Upper lobe of left lung (tissue), 6 donors: ENCODE measurements at places on chromosomes 1 and 21. TPM values are rescaled to one million over a fixed set of nuclear protein-coding genes. Genes with fewer than 3 reads are reported as not detected.
A peak's percentile ranks its signal among the peaks of the same experiment; 100 is the strongest.

DNA sequence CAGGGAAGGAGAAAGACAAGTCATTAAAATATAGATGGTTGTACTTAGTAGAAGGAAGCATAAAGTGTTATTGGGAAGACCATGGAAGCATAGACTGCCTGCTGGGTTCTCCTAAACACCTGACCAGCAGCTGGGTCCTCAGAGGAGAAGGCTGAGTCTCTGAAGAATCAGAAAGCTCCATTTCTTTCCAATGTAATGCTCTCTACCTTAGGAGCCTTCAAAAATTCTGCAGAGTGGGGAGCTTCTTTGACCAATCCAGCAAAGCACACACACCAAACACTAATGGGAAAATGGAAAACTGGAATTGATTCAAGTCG, 21.1 kb upstream of the BCL10 start:
- peak overlapping the region; percentile 7 for H3K4me3 ChIP-seq
- DNase-seq: no peak
- H3K27ac ChIP-seq: peak overlapping the region; percentile 81
- peaks cover 16% of the 10 kb centered on the region for H3K4me1 ChIP-seq

- H3K27ac ChIP-seq: no peak overlapping the region
- no peak for DNase-seq
- no peaks in the 10 kb centered on the region for H3K27me3 ChIP-seq
Observed at GRCh38 chr1:201828217-201828819, 639 bp upstream of the IPO9 start.

DNA sequence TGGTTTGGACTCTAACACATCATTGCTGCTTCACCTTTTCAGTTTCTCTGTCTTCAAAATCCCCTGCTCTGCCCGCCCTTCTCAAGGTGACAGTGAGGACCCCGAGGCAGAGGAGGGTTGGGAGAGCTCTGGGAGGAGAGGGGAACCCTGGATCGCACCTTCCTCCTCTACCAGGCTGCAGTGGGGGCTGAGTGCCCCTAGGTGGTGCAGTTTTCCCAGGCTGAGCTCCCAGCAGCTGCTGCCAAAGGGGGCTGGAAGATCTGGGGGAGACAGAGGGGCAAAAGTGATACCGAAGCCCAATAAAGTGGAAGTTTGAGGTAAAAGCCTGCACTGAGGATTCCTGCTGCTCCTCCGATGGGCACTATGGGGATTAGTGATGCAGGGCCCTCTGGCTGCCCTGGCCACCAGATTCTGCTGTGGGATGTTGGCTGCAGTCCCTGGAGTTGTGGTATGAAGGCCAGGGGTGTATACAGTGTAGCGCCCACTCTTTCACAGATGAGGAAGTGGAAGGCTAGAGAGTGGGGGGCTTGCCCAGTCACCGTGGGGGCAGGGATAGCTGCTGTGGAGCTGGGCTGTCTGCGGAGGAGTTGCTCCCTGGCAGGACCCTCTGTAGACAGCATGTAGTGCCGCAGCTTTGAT, 40.7 kb upstream of the SCMH1 start:
- peaks cover 3% of the 10 kb centered on the region for H3K4me1 ChIP-seq
- no peak overlapping the region for H3K4me3 ChIP-seq
- no peak for DNase-seq
- H3K27me3 ChIP-seq: no peaks in the 10 kb centered on the region
- H3K36me3 ChIP-seq: no peaks in the 10 kb centered on the region

- H3K36me3 ChIP-seq: no peaks in the 10 kb centered on the region
- H3K4me3 ChIP-seq: no peak overlapping the region
- H3K4me1 ChIP-seq: no peaks in the 10 kb centered on the region
- DNase-seq: no peak
- no peaks in the 10 kb centered on the region for H3K27me3 ChIP-seq
- no peak overlapping the region for H3K27ac ChIP-seq
Observed at GRCh38 chr1:28144203-28145135, 32.0 kb downstream of the PTAFR start.

GRCh38 chr1:44884746-44885145, 41.7 kb upstream of the PTCH2 start:
- DNase-seq: no peak
- no peak overlapping the region for H3K27ac ChIP-seq
- H3K27me3 ChIP-seq: no peaks in the 10 kb centered on the region
- H3K4me1 ChIP-seq: no peaks in the 10 kb centered on the region
- peaks cover 2% of the 10 kb centered on the region for H3K36me3 ChIP-seq
- H3K4me3 ChIP-seq: no peak overlapping the region

DNA sequence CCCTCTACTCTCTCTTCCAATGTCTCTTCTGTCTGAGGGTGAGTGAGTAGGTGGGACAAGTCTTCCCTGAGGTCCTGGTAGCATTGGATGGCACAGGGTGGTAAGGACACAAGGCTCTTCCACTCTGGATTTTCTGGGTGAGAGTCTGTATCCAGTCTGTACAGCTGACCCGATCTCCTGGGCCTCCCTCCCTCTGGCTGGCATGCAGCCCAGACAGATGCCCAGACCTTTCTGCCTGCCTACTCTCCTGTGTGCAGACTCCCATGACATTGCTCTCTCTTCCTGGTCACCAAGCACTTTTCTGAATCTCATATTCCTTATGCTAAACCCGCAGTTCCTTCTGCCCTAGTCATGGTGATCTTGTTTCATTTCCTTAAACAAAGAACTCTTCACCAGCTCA, 100.3 kb downstream of the GRIK3 start:
- no peaks in the 10 kb centered on the region for H3K36me3 ChIP-seq
- no peak for DNase-seq
- no peaks in the 10 kb centered on the region for H3K27me3 ChIP-seq
- H3K4me3 ChIP-seq: no peak overlapping the region
- no peak overlapping the region for H3K27ac ChIP-seq

- no peaks in the 10 kb centered on the region for H3K4me1 ChIP-seq
- H3K4me3 ChIP-seq: no peak overlapping the region
- no peak for DNase-seq
- no peak overlapping the region for H3K27ac ChIP-seq
- H3K27me3 ChIP-seq: no peaks in the 10 kb centered on the region
Observed at GRCh38 chr1:240149484-240150094, 57.9 kb downstream of the FMN2 start.

- no peaks in the 10 kb centered on the region for H3K36me3 ChIP-seq
- peak overlapping the region; percentile 72 for H3K4me3 ChIP-seq
- H3K27me3 ChIP-seq: no peaks in the 10 kb centered on the region
Observed at GRCh38 chr21:17612023-17612564, 607 bp downstream of the BTG3 start.

DNA sequence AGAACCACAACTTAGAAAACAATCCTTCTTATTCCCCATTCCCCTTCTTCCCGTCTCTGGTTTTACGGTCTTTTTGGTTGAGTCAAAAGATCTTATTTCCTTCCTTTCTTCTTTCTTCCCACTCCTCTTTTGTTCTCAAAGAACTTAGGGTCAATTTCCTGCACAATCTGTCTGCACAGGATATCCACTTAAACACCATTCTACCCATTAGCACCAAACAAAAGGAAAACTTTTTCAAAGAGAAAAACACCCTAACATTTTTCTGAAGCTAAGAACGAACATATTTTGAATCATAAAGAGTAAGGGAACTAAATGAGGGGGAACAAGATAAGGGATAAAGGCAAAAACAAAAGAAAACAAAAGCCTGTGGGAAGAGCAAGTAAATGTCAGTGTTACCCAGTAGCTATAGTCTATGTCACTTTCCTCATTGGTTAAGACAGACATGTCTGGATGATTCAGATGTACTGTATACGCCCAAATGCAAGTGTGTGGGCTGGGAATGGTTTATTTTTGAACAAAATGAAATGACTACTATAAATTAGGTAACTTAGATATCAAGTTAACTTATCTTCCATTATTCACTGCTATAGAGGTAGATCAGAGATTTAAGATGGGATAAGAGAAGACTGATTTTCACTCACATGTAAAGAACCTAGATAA, 59.9 kb downstream of the TOR3A start:
- no peaks in the 10 kb centered on the region for H3K4me1 ChIP-seq
- H3K27me3 ChIP-seq: no peaks in the 10 kb centered on the region
- no peak for DNase-seq
- H3K27ac ChIP-seq: peak overlapping the region; percentile 28
- H3K4me3 ChIP-seq: no peak overlapping the region
- no peaks in the 10 kb centered on the region for H3K36me3 ChIP-seq

DNA sequence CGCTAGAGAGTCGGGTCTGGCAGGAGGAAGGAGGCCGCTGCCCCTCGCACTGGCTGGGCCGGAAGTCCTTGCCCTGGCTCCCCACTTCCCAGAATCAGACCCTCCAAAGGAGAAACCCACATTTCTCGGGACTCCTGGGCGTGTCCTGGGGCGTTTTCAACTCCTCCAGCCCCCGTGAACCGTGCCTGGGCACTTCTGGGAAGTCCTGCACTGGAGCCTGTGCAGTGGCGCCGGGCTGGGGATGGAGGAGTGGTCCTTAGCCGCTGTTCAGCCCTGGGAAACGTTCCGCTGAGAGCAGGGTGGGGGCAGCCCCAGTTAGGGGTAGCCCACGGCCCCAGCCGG, 3.0 kb downstream of the IGSF21 start:
- DNase-seq: no peak
- H3K27me3 ChIP-seq: no peaks in the 10 kb centered on the region
- no peak overlapping the region for H3K27ac ChIP-seq
- peak overlapping the region; percentile 1 for H3K4me3 ChIP-seq
- peaks cover 14% of the 10 kb centered on the region for H3K4me1 ChIP-seq

GRCh38 chr1:245972476-245972875, 534.6 kb downstream of the SMYD3 start:
- H3K27ac ChIP-seq: no peak overlapping the region
- H3K36me3 ChIP-seq: no peaks in the 10 kb centered on the region
- no peaks in the 10 kb centered on the region for H3K4me1 ChIP-seq
- no peak for DNase-seq
- H3K27me3 ChIP-seq: no peaks in the 10 kb centered on the region

GRCh38 chr1:17045150-17045549, 8.7 kb downstream of the SDHB start:
- peak overlapping the region; percentile 37 for H3K27ac ChIP-seq
- peaks cover 51% of the 10 kb centered on the region for H3K36me3 ChIP-seq
- no peak for DNase-seq
- H3K27me3 ChIP-seq: no peaks in the 10 kb centered on the region
- peaks cover 9% of the 10 kb centered on the region for H3K4me1 ChIP-seq
- no peak overlapping the region for H3K4me3 ChIP-seq

DNA sequence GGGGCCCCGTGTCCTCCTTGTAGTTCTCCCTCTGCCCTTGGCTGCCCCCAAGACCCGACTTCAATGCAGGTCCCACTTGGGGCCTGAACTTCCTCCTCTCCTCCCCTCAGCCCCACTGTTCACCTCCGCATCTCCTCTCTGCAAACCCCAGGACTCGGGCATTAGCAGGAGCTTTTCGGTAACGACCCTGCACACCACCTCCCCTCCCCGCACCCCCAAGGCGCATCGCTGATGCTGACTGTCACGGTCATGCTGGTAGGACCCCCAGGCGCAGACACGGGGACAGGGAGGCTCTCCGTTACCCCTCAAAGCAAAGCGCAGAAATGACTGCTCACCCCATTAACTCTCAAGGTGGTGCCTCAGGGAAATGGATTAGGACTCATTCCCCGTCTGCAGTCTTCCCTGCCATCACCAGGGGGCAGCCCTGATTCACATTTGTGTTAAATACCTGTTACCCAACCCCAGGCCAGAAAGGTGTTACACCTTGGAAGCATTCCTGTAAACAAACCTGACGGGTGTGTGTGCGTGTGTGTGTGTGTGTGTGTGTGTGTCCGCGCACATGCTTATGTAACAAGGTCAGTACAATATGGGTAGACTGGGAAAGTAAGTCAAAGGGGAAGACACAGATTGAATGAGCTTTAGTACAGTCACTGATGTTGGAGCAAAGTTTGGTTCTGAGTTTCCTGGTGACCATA, 6.4 kb upstream of the GUCA2B start:
- H3K27ac ChIP-seq: no peak overlapping the region
- no peaks in the 10 kb centered on the region for H3K36me3 ChIP-seq
- H3K4me3 ChIP-seq: no peak overlapping the region

DNA sequence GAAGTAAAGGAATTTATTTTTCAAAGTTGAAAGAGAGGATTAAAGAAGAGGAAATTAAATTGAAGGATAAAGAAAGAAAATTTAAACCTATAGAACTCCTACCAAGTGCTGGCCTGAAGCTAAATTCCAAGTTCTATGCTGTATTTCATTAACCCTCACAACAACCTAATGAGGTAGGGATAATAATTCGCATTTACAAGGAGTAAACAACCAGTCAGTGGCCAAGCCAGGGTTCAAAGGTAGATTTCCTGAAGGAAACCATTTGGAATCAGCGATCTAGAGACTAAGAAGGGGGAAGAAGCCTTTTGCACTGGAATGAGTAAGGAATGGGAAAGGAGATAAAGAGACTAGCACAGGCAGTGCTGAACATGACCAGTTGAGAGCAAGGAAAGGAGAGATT, 265.8 kb upstream of the ST6GALNAC5 start:
- H3K4me3 ChIP-seq: no peak overlapping the region
- no peak for DNase-seq
- H3K36me3 ChIP-seq: no peaks in the 10 kb centered on the region
- no peak overlapping the region for H3K27ac ChIP-seq
- no peaks in the 10 kb centered on the region for H3K27me3 ChIP-seq
- no peaks in the 10 kb centered on the region for H3K4me1 ChIP-seq

DNA sequence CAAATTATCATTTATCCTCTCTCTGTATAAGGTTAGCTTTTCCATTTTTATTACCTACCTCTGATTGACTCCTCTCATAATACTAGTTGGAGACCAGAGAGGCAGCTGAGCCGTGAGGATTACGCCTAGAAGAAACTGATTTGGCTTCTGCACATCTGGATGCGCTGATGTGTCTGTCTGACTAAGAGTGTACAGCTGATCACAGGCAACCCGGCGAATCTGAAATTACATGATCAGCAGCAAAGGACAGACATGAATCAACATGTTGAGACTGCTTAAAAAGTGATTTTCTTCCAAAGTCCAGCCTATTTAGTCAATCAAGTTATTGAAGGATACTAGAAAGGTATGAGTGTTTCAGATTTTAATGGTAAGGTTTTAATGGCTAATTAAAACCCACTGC, 81.2 kb downstream of the PCSK9 start:
- DNase-seq: no peak
- no peak overlapping the region for H3K4me3 ChIP-seq
- no peaks in the 10 kb centered on the region for H3K4me1 ChIP-seq
- no peak overlapping the region for H3K27ac ChIP-seq
- H3K36me3 ChIP-seq: peaks cover 62% of the 10 kb centered on the region

The AMPD1 gene
- 0.77 TPM for total RNA-seq

The FCRL5 gene
- 3.1 TPM for total RNA-seq

The FAM177B gene
- total RNA-seq: 0.46 TPM

The HSPB7 gene
- 2.4 TPM for total RNA-seq

The GRIK3 gene
- not detected for total RNA-seq

The RCAN3 gene
- 35.5 TPM for total RNA-seq

The RNU1-1 gene
- 4,080 TPM for total RNA-seq

The DHRS3 gene
- 92.6 TPM for total RNA-seq

The LCE1A gene
- not detected for total RNA-seq

The FCGR3A gene
- total RNA-seq: 237 TPM

The CFHR3 gene
- 0.37 TPM for total RNA-seq

The LAMC1 gene
- 156 TPM for total RNA-seq
